Memory B cell (primary cell): ENCODE measurements at places on chromosomes 5 and 9.

GRCh38 chr9:122816163-122816867, 12.1 kb downstream of the PDCL start:
- peaks cover 5% of the 10 kb centered on the region for H3K36me3 ChIP-seq
- peaks cover 12% of the 10 kb centered on the region for H3K4me1 ChIP-seq
- no peaks in the 10 kb centered on the region for H3K27me3 ChIP-seq
- H3K4me3 ChIP-seq: peak overlapping the region; percentile 39

DNA sequence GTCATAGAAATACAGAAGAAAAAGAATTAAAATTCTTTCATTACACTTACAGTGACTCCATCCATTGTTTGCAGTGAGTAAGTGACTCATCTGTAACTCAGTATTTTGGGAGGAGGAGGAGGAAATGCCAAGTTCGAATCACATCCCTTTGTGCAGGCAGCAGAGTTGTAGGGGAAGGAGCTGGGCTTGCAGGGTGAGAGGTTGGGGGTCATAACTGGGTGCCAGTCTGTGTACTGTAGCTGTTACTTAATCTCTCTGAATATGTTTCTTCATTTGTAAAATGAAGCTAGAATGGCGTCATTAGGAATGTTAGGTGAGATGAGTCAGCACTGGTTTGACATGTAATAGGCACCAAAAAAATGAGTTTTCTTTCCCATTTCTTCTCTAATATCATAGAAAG, 235.7 kb upstream of the ADAMTSL1 start:
- H3K36me3 ChIP-seq: no peaks in the 10 kb centered on the region
- no peak overlapping the region for H3K27ac ChIP-seq
- no peak for DNase-seq
- no peaks in the 10 kb centered on the region for H3K4me1 ChIP-seq

DNA sequence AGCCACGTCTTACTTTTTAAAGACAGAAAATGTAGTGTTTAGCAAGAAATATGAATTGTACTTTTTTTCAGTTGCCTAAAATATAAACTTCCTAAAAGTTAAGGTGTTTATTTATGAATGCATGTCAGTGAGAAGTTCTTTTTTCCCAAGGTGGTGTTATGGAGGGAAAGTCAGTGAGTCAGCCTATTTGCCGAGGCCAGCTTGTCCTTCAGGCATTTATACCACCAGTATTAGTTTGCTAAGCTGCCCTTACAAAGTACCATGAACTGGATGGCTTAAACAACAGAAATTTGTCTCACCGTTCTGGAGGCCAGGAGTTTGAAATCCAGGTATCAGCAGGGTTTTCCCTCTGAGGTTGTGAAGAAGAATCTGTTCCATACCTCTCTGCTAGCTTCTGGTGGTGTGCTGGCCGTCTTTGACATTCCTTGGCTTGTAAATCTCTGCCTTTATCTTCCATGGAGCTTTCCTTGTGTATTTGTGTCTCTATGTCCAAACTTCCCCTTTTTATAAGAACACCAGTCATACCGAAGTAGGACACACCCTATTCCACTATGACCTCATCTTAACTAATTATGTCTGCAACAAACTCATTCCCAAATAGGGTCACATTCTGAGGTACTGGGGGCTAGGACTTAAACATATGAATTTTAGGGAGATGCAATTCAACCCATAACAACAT, 38.4 kb downstream of the PRKACG start:
- peaks cover 29% of the 10 kb centered on the region for H3K4me1 ChIP-seq
- no peaks in the 10 kb centered on the region for H3K27me3 ChIP-seq
- H3K27ac ChIP-seq: peak overlapping the region; percentile 72
- no peak overlapping the region for H3K4me3 ChIP-seq

GRCh38 chr5:154444556-154445421, 1.0 kb upstream of the SAP30L start:
- peak overlapping the region; percentile 99 for H3K4me3 ChIP-seq
- H3K27ac ChIP-seq: peak overlapping the region; percentile 90
- DNase-seq: no peak
- no peaks in the 10 kb centered on the region for H3K27me3 ChIP-seq

DNA sequence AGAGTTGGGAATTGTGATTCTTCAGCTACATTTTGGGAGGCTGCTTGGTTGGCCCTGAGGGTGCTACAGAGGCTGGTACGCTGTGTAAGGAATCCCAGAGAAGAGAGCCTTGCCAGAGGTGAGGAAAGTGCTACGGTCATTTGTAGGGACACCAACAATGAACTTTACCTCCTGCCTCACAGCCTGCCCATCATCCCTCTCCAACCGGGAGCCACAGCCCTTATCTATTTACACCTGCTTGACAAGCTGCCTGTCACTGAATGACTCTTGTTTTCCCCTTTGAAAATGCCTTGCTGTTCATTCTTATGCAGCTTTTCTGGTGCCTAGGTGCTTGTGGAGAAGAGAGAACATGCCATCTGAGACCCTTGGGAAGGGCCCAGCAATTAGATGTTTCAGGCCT, 110.8 kb downstream of the PCSK1 start:
- no peak for DNase-seq
- peaks cover 3% of the 10 kb centered on the region for H3K27me3 ChIP-seq
- no peaks in the 10 kb centered on the region for H3K36me3 ChIP-seq
- no peak overlapping the region for H3K4me3 ChIP-seq
- no peaks in the 10 kb centered on the region for H3K4me1 ChIP-seq

- H3K27me3 ChIP-seq: no peaks in the 10 kb centered on the region
- H3K4me3 ChIP-seq: peak overlapping the region; percentile 96
- H3K27ac ChIP-seq: peak overlapping the region; percentile 100
- DNase-seq: no peak
- H3K4me1 ChIP-seq: peaks cover 18% of the 10 kb centered on the region
- H3K36me3 ChIP-seq: peaks cover 3% of the 10 kb centered on the region
Observed at GRCh38 chr5:66143473-66144073, 527 bp upstream of the SREK1 start.

GRCh38 chr9:115883467-115884329, 269.9 kb upstream of the PAPPA start:
- H3K36me3 ChIP-seq: no peaks in the 10 kb centered on the region
- no peaks in the 10 kb centered on the region for H3K4me1 ChIP-seq
- H3K27ac ChIP-seq: no peak overlapping the region
- no peak for DNase-seq

DNA sequence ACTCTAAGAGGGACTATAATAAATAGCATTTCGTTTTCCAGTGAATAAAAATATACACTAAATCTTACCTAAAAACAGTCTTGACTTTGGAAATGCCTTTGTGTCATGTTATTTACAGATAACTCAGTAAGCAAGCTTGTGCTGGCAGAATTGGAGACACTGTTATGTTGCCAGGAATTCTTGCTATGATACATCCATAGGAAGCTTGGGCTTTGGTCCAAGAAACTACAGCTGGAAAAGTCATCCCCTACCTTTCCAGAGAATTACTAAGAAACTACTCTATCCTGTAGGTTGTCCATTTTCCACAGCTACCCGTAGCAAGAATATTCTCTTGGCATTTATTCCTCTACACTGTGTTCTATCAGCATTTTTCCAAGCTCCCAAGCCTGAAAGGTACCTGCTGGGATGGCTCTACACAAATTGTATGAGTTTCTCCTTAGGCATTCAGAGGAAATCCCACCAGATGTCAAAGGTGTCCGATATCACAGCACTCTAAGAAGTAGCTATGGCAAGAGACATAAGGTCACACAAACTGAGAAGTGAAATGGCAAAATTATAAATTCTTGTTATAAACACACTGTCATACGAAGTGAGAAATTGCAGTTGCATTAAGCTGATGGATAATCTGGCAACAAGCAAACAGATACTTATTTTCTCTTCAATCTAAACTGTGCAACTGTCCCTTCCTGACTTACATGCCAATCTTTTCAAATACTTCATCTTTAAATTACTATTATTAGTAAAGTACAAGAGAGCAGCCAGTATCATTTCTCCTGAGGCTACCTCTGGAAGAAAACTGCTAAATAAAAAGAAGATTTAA, 68.5 kb downstream of the MCTP1 start:
- H3K4me3 ChIP-seq: no peak overlapping the region
- no peak overlapping the region for H3K27ac ChIP-seq
- H3K4me1 ChIP-seq: no peaks in the 10 kb centered on the region
- H3K27me3 ChIP-seq: no peaks in the 10 kb centered on the region

DNA sequence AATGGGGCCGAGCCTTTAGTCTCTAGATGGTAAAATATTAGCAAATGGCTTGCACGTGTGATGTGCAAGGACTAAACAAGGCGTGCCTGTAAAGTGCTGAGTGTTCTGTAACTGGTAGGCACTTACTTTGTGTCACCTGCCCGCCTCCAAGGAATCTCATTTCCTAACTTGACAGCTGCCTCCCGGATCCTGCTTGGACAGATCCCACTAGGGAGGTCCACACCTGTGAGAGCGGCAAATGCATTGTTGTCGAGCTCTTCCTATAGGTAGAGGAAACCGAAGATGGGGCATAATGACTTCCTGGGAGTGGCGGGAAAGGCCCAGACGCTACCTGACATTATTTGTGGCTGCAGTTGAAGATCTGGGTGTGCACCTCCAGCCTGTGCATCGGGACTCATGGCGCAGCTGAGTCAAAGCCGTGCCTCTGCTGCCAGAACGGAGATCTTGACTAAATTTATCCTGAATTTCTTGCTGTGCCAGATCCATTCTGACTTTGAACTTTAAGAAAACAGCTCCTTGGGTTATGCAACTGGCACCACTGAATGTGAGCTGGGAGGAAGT, 79.8 kb downstream of the TENT4A start:
- no peaks in the 10 kb centered on the region for H3K36me3 ChIP-seq
- DNase-seq: no peak
- H3K4me1 ChIP-seq: peaks cover 7% of the 10 kb centered on the region
- no peak overlapping the region for H3K4me3 ChIP-seq
- no peak overlapping the region for H3K27ac ChIP-seq
- H3K27me3 ChIP-seq: peaks cover 25% of the 10 kb centered on the region

GRCh38 chr9:100573655-100574260, 4.1 kb upstream of the CAVIN4 start:
- H3K27ac ChIP-seq: no peak overlapping the region
- no peak for DNase-seq
- H3K27me3 ChIP-seq: peaks cover 1% of the 10 kb centered on the region
- H3K36me3 ChIP-seq: peaks cover 2% of the 10 kb centered on the region
- H3K4me3 ChIP-seq: no peak overlapping the region
- H3K4me1 ChIP-seq: no peaks in the 10 kb centered on the region

GRCh38 chr5:10655972-10656830, 92.3 kb downstream of the ANKRD33B start:
- H3K36me3 ChIP-seq: peaks cover 5% of the 10 kb centered on the region
- H3K4me1 ChIP-seq: peaks cover 8% of the 10 kb centered on the region
- DNase-seq: no peak
- H3K27me3 ChIP-seq: no peaks in the 10 kb centered on the region
- peak overlapping the region; percentile 41 for H3K27ac ChIP-seq
- no peak overlapping the region for H3K4me3 ChIP-seq

GRCh38 chr9:27260789-27261516, 36.0 kb downstream of the EQTN start:
- H3K36me3 ChIP-seq: no peaks in the 10 kb centered on the region
- DNase-seq: no peak
- no peaks in the 10 kb centered on the region for H3K4me1 ChIP-seq
- H3K27ac ChIP-seq: no peak overlapping the region
- H3K4me3 ChIP-seq: no peak overlapping the region
- H3K27me3 ChIP-seq: peaks cover 2% of the 10 kb centered on the region

DNA sequence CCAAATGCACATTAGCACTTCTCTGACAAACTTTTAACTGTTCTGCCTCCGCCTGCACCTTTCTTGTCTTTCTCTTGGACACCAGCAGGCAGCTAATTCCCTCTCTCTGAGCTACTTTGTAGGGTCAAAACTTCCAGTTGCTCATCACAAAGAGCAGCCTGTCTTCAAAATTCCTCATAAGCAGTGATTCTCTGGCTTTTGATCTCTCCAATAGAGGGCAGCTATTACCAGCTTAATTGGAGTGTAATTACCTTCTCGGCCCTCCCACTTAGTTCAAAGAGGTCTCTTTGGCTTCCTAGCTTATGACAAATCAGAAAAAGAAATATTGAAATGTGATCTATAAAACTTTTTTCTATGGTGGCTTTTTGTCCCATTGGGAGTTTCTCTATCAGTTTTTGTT, 43.6 kb upstream of the RAD23B start:
- H3K27me3 ChIP-seq: peaks cover 4% of the 10 kb centered on the region
- no peaks in the 10 kb centered on the region for H3K36me3 ChIP-seq
- peaks cover 15% of the 10 kb centered on the region for H3K4me1 ChIP-seq
- no peak overlapping the region for H3K4me3 ChIP-seq
- DNase-seq: peak; percentile 28

DNA sequence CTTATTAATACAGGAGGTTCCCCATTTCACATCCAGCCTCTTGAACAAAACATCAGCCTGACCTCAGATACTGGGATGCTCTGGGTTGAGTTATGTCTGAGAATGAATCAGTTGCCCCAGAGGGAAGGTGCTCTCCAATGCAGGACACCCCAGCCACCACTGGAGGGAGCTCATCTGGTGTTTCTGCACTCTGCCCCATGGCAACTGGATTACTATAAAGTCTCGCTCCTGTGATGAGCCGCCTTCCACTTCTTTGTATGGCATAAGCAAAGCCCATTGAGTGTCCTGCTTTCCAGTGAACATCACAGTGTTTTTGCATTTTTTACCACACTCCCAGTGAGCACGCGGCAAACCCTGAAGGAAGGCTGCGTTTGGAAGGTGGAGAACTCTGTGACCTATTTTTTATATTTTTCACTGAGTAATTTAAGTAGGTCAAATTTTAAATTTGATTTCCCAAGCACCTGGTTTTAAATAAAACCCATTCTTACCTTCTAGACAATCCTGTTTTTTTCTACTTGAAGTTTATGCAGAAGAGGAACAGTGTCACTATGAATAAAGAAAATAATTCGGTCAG, 176.9 kb upstream of the WWC1 start:
- no peaks in the 10 kb centered on the region for H3K4me1 ChIP-seq
- H3K27me3 ChIP-seq: no peaks in the 10 kb centered on the region
- H3K4me3 ChIP-seq: no peak overlapping the region
- no peaks in the 10 kb centered on the region for H3K36me3 ChIP-seq
- DNase-seq: no peak

DNA sequence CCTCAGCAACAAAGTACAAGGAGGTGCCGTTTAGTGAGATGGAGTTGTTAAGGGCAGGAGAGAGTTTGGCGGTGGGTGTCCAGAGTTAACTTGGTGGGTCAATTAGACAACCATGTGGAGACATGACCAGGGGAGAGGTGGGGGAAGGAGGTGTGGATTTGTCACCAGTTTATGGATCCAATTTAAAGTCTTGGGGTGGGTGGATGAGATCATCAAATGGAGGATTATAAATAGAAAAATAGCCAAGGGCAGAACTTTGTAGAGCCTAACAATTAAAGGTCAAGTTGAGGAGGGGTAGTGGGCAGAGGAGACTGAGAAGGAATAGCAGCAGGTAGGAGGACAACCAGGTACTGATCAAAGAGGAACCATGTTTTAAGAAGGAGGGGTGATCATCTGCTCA, 108.7 kb upstream of the IL12B start:
- H3K4me3 ChIP-seq: no peak overlapping the region
- no peak for DNase-seq
- H3K27me3 ChIP-seq: no peaks in the 10 kb centered on the region
- peaks cover 2% of the 10 kb centered on the region for H3K36me3 ChIP-seq
- no peak overlapping the region for H3K27ac ChIP-seq

DNA sequence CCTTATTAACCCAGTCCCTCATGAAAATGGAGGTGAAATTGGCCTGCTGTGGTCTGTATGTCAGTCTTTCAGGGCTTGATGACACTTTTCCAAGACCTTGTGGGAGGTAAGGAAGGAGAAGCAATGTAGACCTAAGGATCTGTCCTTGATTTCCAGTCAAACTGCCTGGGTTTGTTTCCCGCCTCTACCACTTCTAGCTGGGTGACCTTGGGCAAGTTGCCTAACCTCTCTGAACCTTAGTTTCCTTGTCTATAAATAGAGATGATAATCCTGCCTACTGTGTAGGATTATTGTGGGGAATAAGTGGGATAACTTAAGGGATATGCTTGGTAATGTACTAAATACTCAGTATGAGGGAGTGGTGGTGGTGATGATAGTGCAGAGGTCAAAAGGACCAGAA, 59.7 kb downstream of the PPARGC1B start:
- peaks cover 13% of the 10 kb centered on the region for H3K36me3 ChIP-seq
- no peak overlapping the region for H3K4me3 ChIP-seq
- H3K27me3 ChIP-seq: no peaks in the 10 kb centered on the region
- H3K27ac ChIP-seq: peak overlapping the region; percentile 72
